ENCODE measurements at places on chromosomes 5 and 9. TPM values are rescaled to one million over a fixed set of nuclear protein-coding genes. Genes with fewer than 3 reads are reported as not detected.
A peak's percentile ranks its signal among the peaks of the same experiment; 100 is the strongest.

The FGD3 gene
- total RNA-seq, result 59.8 TPM

The PCDHGA10 gene
- 1.1 TPM for total RNA-seq

The CDC20B gene
- total RNA-seq, result not detected

The LCN2 gene
- total RNA-seq, result 2.2 TPM

The SV2C gene
- total RNA-seq, result under 0.01 TPM

The FOXD4 gene
- 0.27 TPM for total RNA-seq

The INSYN2B gene
- not detected for total RNA-seq

The PCSK1 gene
- not detected for total RNA-seq

The SYK gene
- 62.7 TPM for total RNA-seq

The CDX1 gene
- total RNA-seq, result not detected

The MYMK gene
- total RNA-seq, result not detected

The LTC4S gene
- 8.6 TPM for total RNA-seq

The LOX gene
- total RNA-seq, result 14.3 TPM

- no peak for DNase-seq
Observed at GRCh38 chr5:143262393-143263174, 140.9 kb downstream of the NR3C1 start.

- peak; percentile 7 for DNase-seq
Observed at GRCh38 chr9:132042324-132042723, 37.3 kb downstream of the MED27 start.

DNA sequence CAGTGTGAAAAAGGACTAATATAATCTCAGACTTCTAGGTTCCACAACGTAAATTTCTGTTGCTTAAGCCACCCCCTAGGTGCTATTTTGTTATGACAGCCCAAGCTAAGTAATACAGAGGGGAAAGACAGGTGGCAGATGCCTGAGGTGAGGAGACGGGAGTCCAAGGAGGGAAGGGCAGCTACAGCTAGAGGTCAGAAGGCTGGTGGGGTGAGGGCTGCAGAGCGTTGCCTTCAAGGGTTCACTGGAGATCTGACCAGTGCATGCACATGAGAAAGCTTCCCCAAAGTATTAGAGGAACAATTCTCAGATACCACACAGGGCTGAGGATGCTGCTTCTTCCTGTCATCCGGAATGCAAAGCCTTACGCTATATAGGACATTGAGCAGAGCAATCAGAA lies 104.7 kb upstream of the IRX4 start:
- no peak for DNase-seq

GRCh38 chr5:159442206-159442850 lies 112.0 kb upstream of the IL12B start:
- no peak for DNase-seq

DNA sequence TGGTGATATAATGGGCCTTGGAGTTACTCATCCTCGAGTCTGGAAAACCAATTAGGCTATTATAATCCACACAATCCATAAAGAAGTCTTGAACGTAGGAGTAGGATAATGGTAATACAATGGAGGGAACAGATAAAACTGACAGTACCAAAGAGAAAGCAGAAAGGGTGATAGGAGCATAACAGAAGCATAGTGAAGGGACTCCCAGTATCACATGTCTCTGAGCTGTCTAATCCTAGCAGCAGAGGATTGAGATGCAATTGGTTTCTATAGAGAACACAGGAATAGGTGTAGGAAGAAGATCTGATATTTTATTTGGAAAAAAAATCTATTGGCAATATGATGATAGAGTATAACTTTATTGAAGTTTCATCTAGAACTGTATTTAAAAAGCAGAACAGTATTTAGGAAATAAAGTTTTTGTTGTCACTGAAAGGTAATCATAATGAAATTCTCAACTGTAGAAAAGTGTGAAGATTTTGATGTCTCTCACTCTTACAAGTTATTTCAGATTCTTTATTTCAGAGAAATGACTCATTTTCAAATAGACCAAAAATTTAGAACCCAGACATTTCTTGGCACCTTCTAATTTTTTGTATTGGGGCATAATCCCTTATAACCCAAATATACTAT lies 25.4 kb downstream of the SRFBP1 start:
- DNase-seq, result no peak

GRCh38 chr9:95103281-95103771 lies 214.2 kb downstream of the FANCC start:
- DNase-seq, result no peak

GRCh38 chr9:80763536-80763935 lies 925.8 kb downstream of the TLE1 start:
- no peak for DNase-seq

DNA sequence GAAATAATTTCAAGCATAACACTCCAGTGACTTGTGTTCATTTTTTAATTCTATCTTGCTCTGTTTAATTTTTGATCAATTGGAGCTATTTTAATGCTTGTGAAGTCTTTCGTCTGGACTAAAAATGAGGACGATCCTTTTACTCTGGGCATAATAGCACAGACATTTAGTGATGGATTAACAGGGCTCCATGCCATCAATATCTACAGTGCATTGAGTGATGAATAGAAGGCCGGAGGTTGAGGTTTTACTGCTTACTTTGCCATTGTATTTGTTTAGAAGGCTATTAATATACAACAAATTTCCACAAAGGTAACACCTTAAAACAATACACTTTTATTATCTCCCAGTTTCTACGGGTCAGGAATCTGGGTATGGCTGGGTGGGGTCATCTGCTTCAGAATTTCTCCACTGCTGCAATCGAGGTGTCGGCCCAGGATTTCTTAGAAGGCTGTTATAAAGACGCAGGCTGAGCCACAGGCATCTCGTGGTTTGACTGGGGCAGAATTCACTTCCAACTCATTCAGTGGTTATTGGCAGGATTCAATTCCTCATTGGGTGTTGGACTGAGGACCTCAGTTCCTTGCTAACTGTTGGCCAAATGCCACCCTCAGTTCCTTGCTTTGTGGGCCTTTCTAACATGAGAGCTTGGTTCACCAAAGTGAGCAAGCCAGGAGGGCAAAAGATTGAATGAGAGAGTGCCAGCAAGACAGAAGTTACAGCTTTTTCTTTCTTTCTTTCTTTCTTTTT lies 265.4 kb upstream of the VLDLR start:
- DNase-seq, result no peak

DNA sequence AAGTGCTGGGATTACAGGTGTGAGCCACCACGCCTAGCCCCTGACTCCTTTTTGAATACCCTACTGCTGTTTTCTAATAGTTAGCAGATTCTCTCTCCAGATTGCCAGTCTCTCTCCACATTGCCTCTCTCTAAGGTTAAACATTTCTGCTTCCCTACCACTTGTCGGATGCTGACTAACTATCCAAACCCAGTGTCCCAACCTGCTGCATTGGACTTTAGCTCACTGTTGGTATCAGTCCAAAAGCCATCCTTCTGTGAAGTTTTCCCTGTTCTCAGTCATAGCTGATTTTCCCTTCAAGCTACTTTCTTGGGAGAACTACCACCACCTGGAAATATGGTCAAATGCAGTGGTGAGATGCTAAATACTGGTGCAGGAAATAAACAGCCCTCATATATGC lies 48.7 kb downstream of the TLR4 start:
- DNase-seq, result no peak

DNA sequence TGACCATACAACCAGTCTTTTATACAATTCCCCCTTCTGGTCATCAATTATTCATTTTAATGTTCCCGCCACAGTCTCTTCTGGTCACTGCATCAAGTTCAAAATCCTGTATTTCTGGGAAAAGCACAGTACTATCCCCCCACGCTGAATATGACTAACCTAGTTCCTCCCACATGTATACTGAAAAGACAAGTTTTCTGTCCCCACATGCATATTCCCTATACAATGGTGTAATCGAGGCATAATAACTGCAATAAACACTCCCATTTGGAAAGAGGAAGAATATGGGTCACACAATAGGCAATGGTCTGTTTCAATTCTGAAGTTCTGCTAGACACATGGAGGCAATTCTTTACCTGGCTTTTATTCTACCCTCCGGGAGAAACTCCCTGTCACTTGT lies 344.9 kb downstream of the EFNA5 start:
- no peak for DNase-seq

DNA sequence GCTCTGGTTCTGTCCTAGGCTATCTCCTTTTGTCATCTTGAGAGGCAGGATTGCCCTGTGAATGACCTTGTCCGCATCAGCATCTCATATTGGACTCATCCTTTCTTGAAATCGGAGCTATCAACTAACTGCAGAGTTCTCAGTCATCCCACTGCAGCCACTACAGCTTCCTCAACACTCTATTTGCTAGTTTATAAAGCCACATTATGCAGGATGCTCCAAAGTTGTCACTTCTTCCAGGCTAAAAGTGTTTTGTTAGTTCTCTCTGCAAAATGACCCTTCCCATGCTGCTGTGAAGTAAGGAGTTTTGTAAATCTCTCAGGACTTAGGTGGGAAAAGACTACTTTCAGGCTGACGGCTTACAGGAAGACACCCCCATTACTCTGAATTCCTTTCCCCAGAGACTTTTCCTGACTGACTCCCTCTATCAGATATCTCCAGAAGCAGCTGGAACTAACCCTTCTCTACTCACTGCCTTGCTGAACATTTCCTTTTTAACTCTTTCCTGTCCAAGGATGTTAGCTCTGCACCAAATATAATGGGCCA lies 257.6 kb downstream of the NFIB start:
- no peak for DNase-seq

- DNase-seq, result no peak
Observed at GRCh38 chr5:31954091-31954490, 220.0 kb downstream of the GOLPH3 start.

DNA sequence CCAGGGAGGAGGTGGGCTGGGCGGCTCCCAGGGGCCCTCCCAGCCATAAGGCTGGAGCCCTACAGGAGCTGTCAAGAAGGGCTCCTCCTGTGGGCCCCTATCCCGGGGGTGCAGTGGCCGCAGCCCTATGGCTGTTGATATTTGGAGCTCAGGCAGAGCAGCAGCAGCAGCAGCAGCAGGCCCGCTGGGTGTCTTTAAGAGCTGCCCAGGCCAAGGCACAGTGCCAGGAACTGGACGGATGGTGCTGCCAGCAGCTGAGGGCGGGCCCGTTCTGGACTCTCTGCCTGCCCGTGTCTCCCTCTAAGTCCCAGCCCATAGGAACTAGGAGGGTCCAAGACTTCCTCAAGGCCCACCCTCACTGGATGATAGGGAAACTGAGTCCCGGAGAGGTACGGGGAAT lies 3.6 kb downstream of the AK1 start:
- no peak for DNase-seq

DNA sequence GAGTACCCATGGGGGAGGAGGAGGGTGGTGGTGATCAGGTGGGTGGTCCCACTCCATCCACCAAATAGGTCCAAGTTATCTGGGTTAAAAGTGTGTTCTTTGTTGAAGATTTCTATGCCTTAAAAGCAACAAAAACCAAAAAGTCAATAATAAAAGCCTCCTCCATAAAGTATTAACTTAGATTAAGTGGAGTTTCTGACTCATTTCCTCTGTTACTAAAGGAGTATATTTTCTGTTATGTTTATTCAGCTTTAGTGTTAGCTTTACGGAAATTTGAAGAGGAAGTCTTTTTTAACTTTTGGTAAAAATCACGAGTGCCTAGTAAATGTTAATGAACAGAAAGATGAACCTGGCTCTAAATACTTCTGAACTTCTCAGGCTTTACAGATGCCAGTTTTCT lies 17.8 kb downstream of the FBXO38 start:
- peak; percentile 76 for DNase-seq

GRCh38 chr5:65766175-65766574 lies 44.2 kb downstream of the NLN start:
- DNase-seq, result no peak

DNA sequence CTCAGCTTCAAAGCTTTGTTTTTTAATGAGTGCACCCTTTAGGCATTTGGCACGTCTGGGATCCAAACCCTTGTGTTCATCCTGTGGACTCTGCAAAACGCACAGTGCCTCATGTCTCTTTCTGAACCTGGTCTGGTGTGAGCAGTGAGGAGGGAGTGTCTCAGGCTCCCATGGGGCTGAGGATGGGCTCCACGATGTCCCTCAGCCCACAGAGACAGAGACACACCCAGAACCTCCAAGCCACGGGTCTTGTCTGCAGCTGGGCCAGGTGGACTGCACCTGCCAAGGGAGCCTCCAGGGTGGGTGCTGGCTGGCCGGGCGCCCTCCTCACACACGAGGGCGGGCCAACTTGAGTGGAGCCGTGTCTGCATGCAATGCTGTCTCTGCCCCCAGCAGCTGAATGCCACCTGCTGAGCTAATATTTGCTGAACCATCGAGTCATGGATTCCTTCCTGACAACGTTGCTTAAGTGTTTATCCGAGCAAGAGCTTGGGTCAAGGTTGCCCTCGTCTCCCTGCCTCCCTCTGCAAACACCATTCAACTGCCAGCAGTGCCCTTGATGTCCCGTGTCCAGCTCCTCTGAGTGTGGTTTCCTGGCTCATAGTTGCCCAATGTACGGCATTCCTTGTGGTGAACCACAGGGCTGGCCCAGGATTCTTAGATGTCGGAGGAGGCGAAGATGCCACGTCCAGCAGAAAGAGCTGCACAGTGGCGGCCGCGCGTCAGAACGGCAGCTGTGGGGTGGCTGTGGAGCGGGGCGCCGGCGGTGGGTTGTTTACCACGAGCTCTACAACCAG lies 31.4 kb upstream of the LPCAT1 start:
- DNase-seq, result no peak

DNA sequence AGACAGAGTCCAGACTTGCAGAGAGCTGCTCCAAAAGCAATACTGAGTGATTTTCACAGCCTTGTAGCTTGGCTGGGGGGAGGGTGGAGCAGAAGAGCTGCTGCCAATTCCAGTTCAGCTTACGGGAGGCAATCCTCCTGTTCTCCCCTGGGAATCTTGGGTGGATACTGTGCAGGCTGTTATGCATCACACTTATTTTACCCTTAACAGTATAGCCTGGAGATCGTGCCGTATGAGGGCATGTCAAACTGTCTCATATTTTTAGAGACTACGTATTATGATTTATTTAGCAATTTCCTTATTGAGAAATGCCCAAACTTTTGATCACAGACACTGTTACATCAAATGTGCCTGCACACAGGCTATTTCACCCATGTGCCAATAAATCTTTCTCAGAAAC lies 85.2 kb downstream of the BASP1 start:
- DNase-seq, result no peak

- no peak for DNase-seq
Observed at GRCh38 chr9:77261605-77262004, 84.3 kb downstream of the VPS13A start.

GRCh38 chr9:137664676-137665075 lies 45.9 kb downstream of the EHMT1 start:
- no peak for DNase-seq

GRCh38 chr9:107883496-107884124 lies 394.0 kb upstream of the KLF4 start:
- DNase-seq, result no peak

DNA sequence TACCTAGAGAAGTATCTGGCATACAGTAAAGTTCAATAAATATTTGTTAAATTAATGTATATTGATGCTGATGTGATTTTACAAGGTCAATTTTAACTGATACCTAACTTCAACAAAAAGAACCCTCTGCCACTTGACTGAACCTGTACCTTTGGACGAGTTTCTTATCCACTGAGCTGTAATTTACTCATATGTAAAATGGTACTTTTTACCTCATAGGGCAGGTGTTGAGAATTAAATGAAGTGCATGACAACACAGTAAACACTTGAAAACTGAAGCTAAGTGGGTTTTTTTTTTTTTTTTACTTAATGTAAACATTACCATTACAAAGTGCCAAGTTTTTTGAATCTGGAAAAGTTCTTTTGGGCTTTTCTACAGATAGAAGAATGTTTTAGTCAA lies 15.4 kb downstream of the NIPSNAP3B start:
- no peak for DNase-seq
